Vein endothelial cell (primary cell): ENCODE measurements at places on chromosomes 5 and 9. TPM values are rescaled to one million over a fixed set of nuclear protein-coding genes. Genes with fewer than 3 reads are reported as not detected.

Gene SPATA31E1
- not detected in 2 replicates for total RNA-seq

Gene C6
- not detected in 2 replicates for total RNA-seq

Gene AQP3
- 0.10 TPM in 1 of 2 replicates, not detected in the other for total RNA-seq

Gene AGTPBP1
- total RNA-seq = 19.6 and 24.3 TPM in 2 replicates

Gene FBXO10
- total RNA-seq = 10.9 and 11.8 TPM in 2 replicates

Gene SLC46A2
- total RNA-seq = not detected in 2 replicates

Gene SPINK1
- not detected in 2 replicates for total RNA-seq

Gene RNF183
- not detected in 2 replicates for total RNA-seq

Gene CSF1R
- not detected in 2 replicates for total RNA-seq

Gene NMUR2
- not detected in 2 replicates for total RNA-seq

Gene GGTA1
- total RNA-seq = 0.65 and 0.86 TPM in 2 replicates

Gene SELENOP
- total RNA-seq = 4.9 and 7.4 TPM in 2 replicates

Gene DMRT3
- not detected in 2 replicates for total RNA-seq

Gene NUTM2F
- not detected in 2 replicates for total RNA-seq

Gene SLC4A9
- not detected in 2 replicates for total RNA-seq

Gene SPOCK1
- total RNA-seq = 85.6 and 135 TPM in 2 replicates

Gene NOXA1
- 1.9 and 2.0 TPM in 2 replicates for total RNA-seq

Gene ISL1
- not detected in 2 replicates for total RNA-seq

Gene PPP2R2B
- total RNA-seq = not detected in 2 replicates

Gene TAF11L10
- total RNA-seq = not detected in 2 replicates

Gene SMIM33
- not detected in 2 replicates for total RNA-seq

Gene WDR31
- 0.29 and 0.33 TPM in 2 replicates for total RNA-seq

Gene TCF7
- 0.29 and 0.33 TPM in 2 replicates for total RNA-seq

Gene SIT1
- not detected in 2 replicates for total RNA-seq

Gene HNRNPA0
- 21.1 and 24.2 TPM in 2 replicates for total RNA-seq

Gene FAXDC2
- 6.2 and 8.8 TPM in 2 replicates for total RNA-seq

Gene PCBD2
- 4.9 and 6.4 TPM in 2 replicates for total RNA-seq

Gene SAXO1
- total RNA-seq = not detected in 2 replicates

Gene TIMD4
- not detected in 2 replicates for total RNA-seq

Gene PDCD1LG2
- total RNA-seq = 7.6 and 11.4 TPM in 2 replicates

Gene INSL6
- total RNA-seq = not detected in 2 replicates

Gene ZFP2
- 0.33 and 0.86 TPM in 2 replicates for total RNA-seq

Gene SPINK13
- total RNA-seq = not detected in 2 replicates

Gene GNA14
- 4.6 and 7.5 TPM in 2 replicates for total RNA-seq

Gene PAEP
- total RNA-seq = not detected in 2 replicates

Gene CARD6
- 35.9 and 45.8 TPM in 2 replicates for total RNA-seq

Gene CENPK
- total RNA-seq = 14.0 and 24.6 TPM in 2 replicates

Gene AK8
- 0.10 TPM in 1 of 2 replicates, not detected in the other for total RNA-seq

Gene ERAP2
- total RNA-seq = 6.5 and 77.3 TPM in 2 replicates
